ENCODE measurements at places on chromosomes 5 and 9. TPM values are rescaled to one million over a fixed set of nuclear protein-coding genes. Genes with fewer than 3 reads are reported as not detected.

SLC26A2 gene
- 100.0 TPM for total RNA-seq

MPDZ gene
- 23.8 TPM for total RNA-seq

PCDHB2 gene
- 10.1 TPM for total RNA-seq

DNA sequence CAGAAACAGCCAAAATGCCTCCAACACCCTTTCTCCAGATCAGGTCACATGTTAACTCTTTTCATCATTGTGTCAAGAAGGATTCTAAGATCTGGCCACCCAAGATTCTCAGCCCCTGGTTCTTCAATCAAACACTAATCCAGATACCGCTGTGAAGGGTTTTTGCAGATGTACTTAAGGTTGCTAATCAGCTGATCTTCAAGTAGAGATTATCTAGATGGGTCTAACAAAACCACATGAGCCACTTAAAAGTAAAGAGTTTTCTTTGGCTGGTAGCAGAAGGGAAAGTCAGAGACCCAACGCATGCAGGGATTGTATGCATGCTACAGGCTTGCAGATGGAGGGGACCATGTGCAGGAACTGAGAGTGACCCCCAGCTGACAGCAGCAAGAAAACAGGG lies 267.9 kb downstream of the CDK5RAP2 start:
- no peak for DNase-seq

GRCh38 chr5:32584646-32585045 lies 711 bp upstream of the SUB1 start:
- no peak for DNase-seq

DNA sequence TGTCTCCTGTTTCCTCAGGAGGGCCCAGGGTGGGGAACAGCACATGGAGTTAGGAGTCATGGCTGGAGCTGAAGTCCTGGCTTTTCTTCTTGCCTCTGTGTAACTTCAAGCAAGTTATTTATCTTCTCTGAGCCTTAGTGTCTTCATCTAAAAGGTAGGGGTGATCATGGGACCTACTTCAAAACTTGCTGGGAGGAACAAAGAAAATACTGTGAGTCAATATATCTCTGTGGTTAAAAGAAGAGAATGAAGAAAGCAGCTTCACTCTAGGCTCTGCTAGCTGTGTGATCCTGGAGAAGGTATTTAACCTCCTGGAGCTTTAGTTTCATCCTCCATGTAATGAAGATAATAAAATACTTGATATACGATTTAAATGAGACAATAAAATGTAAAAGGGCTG lies 26.5 kb downstream of the AFAP1L1 start:
- no peak for DNase-seq

- DNase-seq: peak; percentile 29
These were observed 16.2 kb downstream of the ROPN1L start for GRCh38 chr5:10457682-10458574.

DNA sequence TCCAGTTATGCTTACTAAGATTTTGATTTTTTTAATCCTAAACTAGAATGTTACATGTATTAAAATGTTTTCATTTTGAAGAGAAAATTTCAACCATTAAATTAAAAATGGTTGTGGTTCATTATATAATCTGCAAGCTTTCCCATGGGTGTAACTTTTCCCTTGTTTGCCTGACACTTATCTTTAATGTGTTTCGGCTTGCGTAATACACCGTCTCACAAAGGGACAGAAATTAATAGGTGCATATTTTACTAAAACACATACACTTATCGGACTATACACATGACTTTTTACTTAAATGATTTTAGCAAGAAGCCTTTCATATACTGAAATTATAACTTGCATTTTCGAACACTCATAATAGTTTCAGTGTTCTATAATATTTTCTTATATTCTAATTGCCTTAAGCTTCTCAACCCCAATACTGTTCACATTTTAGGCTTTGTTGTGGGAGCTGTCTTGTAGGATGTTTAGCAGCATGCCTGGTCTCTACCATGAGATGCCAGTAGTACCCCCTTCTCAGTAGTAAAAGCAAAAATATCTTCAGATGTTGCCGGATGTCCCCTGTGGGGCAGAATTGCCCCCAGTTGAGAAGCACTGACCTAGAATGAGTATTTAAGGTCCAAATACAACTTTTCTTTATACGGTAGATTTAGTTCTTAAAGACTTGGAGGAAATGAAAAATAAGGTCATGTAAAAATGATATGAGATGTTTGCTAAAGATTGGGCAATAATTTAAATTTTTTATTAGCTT lies 28.6 kb downstream of the UGCG start:
- DNase-seq: no peak

DNA sequence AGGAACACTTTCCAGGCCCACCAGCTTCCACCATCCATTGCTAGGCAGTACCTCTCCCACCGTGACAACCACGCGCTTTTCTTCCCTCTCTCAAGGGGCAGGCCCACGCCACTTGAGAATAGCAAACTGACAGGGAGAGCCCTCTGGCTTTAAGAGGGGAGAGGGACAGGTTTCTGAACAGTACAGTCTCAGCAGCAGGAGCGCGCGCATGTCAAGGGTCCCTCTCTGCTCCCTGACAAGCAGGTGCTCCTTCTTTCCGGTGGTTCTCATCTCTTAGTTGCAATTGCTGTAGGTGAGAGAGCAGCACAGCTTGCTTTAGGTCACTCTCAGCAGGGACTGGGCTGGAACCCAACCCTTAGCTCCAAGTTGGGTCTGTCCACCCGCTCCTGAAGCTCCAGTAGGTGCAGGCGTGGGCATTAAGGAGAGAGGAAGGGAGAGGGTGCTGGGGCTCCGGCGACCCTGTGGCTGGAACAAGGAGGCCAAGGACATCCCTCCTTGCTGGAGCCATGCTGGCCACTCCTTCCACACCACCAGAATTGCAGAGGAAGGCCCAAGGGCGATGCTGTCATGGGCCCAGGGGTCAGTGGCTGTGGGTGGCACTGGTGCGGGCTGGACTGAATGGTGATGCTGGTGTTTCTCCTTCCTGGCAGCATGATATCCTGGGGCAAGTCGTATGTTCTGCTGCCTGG lies 9.0 kb upstream of the PHF2 start:
- no peak for DNase-seq

DNA sequence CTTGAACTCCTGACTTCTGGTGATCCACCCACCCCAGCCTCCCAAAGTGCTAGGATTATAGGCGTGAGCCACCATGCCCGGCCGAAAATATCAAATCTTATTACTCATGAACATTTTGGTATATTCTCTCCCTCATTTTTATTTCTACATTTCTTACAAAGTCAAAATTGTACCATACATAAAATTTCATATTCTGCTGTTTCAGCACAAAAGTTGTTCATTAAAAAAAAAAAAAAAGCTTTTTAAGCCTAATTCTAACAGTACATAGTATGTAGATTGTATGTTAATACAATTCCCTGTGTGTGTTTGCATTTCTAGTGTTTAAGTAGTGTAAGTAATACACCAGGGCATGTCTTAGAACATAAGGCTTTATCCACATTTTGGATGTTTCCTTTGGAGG lies 14.9 kb downstream of the BNIP1 start:
- DNase-seq: no peak

- no peak for DNase-seq
These were observed 252.5 kb downstream of the SLIT3 start for GRCh38 chr5:169048181-169049125.

Measured in renal cortical epithelial cell (primary cell).